ENCODE measurements at places on chromosomes 16 and 17.

GRCh38 chr17:4881761-4882555, 17.4 kb upstream of the C17orf107 start:
- no peak for DNase-seq

GRCh38 chr16:68539711-68540239, 684 bp downstream of the ZFP90 start:
- DNase-seq, result no peak

DNA sequence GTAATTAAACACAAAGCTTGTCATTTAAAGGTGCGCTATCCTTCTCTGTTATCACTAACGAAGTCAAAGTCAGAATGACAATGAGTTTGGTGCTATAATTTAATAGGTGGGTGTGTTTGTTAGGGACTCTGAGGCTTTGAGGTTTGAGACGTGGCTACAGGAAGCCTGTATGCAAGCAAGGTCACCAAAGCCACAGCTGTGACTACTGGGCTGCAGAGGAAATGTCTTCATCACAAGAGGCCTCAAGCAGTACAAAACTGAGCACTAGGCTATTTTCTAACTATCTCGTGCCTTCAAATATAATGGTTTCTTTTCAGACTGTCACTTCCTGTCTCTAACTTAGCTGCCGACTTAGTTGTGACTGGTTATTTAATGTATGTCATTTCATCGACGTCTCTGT, 141.2 kb downstream of the AATF start:
- DNase-seq, result no peak

DNA sequence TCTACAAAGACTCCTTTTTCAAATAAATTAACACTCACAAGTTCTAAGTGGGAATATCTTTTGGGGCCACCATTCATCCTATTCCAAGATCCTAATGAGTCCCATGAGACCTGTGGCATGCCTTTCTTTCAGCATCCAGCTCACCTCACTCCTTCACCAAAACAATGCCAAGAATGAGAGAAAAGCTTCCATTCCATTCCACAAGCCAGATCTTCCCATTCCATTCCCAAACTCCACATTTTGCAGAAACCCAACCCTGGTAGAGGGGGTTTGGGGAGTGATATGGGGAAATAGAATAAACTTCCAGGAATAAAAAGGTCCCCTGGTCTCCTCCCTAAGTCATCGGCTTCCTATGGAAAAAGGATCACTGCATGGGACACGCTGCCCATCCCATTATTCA, 392.2 kb downstream of the NPIPA8 start:
- DNase-seq, result no peak

GRCh38 chr16:58732545-58733247, 1.4 kb downstream of the GOT2 start:
- no peak for DNase-seq

GRCh38 chr17:13940858-13941665, 128.2 kb upstream of the COX10 start:
- no peak for DNase-seq

GRCh38 chr16:85239239-85239638, 127.0 kb upstream of the CIBAR2 start:
- DNase-seq, result no peak

DNA sequence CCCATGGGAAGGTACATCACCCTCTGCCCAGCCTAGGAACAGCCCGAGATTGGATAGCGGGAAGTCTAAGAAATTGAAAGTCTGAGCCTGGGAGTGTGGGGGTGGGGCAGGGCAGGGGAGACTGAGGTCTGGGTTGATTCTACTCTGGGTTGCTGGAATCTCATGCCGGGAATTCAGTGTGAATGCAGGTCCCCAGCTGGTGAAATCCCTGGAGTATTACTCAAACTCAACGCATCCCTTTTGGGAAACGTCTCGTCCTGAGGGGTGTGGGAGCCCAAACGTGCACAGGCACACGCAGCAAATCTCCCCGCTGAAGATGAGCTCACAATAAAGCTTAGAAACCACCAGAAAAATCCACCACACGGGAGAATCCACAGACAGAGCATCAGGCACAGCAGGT, 55.4 kb downstream of the SOCS1 start:
- no peak for DNase-seq
